EL (cell line): ENCODE measurements at places on chromosomes 7 and 10.

- DNase-seq, result peak; percentile 83
Measured at GRCh38 chr10:13526948-13527863, 1.6 kb downstream of the BEND7 start.

DNA sequence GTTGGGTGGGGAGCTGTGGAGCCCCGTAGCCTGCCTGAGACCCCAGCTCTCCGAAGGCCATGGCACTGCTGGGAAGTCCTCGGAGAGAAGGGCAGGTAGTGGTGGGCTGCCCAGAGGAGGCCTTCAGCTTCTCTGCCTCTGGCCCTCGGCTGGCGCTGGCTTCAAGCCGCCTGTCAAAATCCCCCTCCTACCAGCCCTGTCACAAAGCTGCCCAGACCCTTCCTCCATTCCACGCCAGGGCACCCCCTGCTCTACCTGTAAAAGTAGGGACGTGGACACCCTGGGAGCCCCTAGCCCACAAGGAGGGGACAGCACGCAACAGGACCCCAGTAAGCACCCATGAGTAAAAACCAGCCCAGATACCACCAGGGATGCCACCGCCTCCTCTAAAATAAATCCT is 31.6 kb downstream of the MAD1L1 start:
- no peak for DNase-seq

GRCh38 chr7:78234634-78235033 is 436.1 kb downstream of the PHTF2 start:
- DNase-seq, result no peak

DNA sequence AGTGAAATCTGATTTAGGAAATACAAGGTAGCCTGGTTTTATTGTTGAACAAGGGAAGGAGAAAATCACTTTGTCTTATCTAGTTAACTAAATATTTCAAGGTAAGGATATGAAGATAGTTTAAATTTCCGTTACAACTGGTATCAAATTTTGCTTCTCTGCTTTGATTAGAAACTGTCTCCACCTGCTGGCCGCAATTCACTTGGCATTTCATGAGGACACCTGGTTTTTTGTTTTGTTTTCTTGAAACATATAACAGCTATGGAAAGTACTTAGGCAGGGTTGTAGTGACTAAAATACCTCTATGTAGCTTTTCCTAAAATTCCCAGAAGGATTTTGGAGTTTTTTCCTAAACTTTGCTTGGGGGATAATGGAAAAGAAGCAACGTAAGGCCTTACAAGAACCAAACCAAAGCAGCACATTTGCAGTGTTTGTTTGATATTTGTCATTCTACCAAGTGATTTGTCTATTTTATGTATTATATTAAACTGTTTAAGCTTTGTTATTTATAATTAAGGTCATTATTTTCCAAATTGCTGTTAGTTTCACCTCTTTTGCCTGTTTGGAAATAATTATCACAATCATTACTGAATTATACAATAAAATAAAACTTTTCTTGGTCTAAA is 73.6 kb downstream of the AHCYL2 start:
- peak; percentile 22 for DNase-seq

- DNase-seq, result no peak
Measured at GRCh38 chr7:79673421-79673820, 220.0 kb upstream of the MAGI2 start.

DNA sequence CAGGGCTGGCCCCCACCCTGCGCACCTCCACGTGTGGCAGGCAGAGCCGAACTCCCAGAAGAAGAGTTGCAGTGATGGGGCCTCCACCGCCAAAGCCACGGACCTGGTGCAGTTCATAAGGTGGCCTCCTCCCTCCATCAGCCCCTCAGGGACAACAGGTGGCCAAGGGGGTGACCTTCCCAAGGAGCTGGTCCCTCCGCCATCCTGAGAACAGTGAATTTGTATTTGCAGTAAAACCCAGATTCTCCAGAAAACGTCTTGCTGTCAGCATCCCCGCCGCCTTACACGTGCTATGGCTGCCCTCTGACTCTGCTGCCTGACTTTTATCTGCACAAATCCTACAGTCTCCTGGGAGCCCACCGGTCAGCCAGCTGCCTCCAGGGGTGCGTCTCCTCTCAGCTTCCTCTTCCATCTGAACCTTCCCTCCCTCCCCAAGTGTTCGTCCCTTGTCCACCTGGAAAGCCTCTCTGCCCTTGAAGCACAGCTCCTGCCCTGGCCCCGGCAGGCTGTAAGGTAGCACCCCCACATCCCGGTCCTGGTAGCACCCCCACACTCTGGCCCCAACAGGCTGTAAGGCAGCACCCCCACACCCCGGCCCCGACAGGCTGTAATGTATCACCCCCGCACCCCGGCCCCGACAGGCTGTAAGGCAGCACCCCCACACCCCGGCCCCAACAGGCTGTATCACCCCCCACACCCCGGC is 311.8 kb downstream of the PTPRN2 start:
- DNase-seq, result no peak

DNA sequence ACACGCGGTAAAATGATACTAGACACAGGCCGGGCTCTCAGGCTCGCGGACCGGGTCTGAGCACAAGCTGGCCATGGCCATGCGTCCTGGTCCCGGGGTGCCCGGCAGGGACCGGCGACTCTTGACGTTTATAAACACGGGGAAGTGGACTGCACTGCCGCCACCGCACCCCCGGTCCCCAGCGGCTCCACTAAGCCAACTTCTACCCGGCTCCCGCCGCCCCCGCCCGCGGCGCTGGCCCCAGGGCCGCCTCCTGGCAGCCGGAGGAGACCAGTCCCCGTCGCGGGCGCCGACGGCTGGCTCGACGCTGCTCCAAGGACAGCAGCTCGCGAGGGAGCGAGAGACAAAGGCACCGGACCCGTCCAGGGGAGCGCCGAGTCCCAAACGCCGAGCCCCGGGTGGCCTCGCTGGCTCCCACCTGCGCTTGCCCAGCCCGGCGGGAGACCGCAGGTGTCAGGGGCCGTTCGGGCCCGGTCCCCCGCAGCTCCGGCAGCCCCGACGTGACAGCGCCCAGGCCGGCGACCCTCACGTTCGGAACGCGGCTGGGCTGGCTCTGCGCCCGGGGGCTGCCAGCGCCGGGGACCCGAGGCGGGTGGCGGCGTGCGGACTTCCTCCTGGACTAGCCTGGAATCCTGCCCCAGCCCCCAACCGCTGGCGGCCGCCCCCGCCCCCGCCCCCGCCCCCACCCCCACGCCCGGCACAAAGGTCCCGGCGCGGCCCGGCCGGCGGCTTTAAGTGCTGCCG is 517 bp downstream of the ITGB1 start:
- DNase-seq, result peak; percentile 39

GRCh38 chr10:98303569-98303968 is 35.6 kb upstream of the LOXL4 start:
- no peak for DNase-seq

- no peak for DNase-seq
Measured at GRCh38 chr7:25557379-25557917, 329.2 kb upstream of the NPVF start.

GRCh38 chr10:81820418-81820817 is 54.6 kb upstream of the NRG3 start:
- DNase-seq, result no peak

DNA sequence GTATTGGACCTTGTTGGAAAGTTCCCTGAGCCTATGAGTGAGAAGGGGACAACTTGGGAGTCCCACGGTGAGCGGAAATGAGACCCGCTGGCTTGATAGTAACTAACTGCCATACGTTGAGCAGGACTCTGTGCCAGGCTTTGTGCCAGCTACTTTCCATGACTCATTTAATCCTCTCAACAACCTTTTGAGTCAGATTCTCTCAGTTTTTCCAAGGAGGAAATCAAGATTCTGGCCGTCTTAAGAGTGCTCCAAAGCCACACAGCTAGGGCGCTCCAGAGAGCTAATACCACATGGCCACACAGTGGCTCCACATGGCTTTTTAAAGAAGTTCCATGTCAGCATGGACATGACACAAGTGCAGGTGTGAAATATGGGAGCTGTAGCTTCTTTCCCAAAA is 55.7 kb downstream of the NOD1 start:
- DNase-seq, result peak; percentile 11

DNA sequence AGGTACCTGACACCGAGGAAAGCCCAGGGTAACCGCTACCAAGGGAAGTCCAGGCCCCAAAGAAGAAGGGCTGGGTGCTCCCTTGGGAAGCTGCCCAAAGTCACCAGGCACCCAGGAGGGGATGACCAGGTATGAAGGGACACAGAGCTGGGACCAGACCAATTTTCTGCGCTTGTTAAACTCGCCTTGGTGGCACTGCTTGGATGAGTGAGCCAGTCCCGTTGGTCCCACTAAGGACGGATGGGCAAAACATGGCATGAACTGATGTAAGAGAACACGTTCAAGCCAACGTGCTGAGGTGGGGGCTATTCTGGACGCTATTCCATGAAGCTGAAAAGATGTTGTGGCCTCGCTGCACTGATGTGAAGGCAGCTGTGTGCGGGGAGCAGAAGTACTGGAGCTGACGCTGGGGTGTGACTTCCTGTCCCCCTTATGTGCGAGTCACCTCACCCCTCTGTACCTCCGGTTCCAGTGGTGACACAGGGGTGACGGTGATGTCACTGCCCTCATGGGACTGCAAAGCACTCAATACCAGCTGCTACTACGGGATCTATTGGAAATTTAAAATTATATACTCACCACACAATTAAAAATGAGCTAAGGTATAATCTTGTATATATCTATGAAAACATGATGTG is 73.6 kb downstream of the COBL start:
- no peak for DNase-seq

- DNase-seq, result no peak
Measured at GRCh38 chr10:129449893-129450292, 17.1 kb upstream of the MGMT start.

DNA sequence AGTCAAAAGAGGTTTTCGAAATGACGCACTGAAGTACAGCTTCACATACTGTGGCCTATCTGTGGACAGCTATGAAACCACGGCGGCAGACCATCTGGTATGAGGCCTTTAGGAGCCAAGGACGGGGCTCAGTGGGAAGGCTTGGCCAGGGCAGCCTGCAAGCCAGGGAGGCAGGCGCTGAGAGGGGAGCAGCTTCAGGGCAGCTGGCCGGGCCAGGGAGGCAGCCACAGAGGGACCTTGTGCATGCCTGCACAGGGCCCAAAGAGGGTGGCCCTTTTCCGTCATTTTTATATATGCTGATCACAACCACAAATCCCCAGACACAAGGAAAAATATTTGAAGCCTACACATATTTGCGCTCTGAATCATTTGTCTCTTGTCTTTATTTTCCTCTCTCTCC is 13.5 kb downstream of the CALD1 start:
- DNase-seq, result peak; percentile 57
